ENCODE measurements at places on chromosomes 1 and 21. TPM values are rescaled to one million over a fixed set of nuclear protein-coding genes. Genes with fewer than 3 reads are reported as not detected.

DNA sequence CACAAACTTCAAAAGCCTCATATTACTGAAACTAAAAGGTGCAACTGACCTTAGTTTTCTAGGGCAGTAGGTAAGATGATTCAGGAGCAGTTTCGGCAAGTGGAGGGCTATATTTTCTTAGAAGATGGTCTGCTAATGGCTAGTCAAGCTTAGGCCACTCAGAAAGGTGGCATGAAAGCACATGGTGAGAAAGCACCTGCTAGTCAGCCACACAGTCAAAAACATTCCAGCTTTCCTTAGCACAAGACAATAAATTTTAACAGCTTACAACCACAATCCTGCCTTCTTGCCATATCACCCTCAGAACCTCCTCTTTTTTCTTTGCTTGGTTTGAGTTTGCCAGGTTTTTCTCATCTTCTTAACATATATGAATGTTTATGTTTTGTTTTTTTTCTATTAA, 81.1 kb upstream of the SLFNL1 start:
- no peak for DNase-seq

DNA sequence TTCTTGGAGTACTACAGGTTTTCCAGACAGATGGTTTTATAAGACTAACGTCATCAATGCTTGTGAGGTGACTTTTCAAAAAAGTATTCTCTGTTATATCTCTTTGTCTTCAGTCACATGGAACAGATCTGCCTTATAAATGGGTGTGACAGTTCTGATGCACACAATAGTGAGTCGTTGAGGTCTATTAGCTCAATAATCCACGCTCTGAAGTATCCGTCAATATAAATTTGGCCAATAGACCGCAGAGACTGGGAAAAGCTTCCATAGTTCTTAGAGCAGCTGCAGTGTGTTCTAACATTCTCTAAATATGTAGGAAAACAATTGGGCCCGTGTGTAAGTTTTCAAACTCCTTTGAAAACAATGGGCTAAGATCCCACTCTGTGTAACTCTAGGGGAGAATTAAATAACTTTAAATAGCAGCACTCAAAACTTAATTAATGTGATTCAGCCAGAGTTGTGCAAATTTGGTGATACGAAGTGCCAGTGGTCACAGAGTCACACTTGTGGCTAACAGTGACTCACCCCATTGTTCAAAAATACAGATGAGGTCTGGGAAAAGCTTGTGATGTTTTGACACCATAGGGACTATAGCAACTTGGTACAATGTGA, 316.0 kb downstream of the LMO4 start:
- DNase-seq = no peak

DNA sequence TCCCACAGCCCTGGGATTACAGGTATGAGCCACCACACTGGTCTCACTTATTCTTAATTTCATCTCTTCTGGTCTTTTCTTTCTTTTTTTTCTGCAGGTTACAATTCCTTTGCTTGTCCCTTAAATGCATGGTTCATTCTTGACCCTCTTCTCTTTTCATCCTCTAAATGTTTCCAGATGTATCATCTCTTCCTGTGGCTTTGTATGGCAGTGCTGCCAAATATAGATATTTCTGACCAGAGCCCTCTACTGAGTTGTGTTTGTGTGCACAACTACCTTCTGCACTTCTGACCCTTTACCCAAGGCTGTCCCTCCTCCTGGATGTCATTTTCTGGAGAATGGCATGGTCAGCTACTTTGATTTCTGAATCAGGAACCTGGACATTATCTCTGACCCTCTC, 32.5 kb downstream of the OLFML3 start:
- DNase-seq = no peak

GRCh38 chr21:21530680-21531079, 532.5 kb downstream of the NCAM2 start:
- DNase-seq = no peak

- no peak for DNase-seq
Measured at GRCh38 chr1:100413035-100413434, 60.7 kb downstream of the CDC14A start.

GRCh38 chr1:66571789-66572188, 37.8 kb downstream of the SGIP1 start:
- no peak for DNase-seq

DNA sequence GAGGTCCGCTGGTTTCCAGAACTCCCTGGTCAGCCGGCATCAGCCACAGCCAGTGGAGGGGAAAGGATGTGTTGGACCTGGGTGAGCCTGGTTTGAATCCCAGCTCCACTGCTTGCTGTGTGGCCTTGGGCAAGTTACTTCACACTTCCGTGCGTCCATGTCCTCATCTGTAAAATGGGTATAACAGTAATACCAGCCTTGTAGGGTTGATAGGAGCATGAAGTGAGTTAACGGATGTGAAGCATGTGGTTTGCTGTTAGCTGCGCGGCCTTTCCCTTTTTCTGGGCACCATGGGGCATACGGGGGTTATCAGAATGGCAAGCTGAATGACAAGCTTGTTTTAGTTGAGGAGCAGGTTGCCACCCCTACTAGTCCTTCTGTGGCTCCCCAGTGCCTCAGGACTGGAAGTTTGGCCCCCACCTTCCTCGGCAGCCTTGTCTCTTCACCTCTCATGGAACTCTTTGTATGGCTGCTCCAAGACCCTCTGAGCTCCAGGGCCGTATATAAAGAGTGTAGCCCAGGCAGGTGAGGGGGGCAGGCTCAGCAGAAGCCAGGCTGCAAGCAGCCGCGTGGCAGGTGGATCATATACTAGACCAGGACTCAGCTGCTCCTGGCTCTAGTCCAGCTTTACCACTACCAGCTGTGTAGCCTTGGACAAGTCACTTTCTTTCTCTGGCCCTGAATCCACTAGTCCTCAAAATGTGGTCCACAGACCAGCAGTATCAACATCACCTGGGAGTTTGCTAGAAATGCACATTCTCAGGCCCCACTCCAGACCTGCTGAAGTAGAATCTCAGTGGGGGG, 95.4 kb downstream of the LACTBL1 start:
- DNase-seq = no peak

GRCh38 chr1:203702130-203702577, 62.8 kb upstream of the LAX1 start:
- DNase-seq = no peak

- DNase-seq = no peak
Measured at GRCh38 chr1:203506858-203507626, 13.1 kb downstream of the OPTC start.

- DNase-seq = no peak
Measured at GRCh38 chr1:245197911-245198379, 43.2 kb downstream of the KIF26B start.

GRCh38 chr1:9770298-9770697, 53.5 kb downstream of the CLSTN1 start:
- peak; percentile 54 for DNase-seq

GRCh38 chr1:44740179-44740617, 561 bp downstream of the KIF2C start:
- DNase-seq = no peak

DNA sequence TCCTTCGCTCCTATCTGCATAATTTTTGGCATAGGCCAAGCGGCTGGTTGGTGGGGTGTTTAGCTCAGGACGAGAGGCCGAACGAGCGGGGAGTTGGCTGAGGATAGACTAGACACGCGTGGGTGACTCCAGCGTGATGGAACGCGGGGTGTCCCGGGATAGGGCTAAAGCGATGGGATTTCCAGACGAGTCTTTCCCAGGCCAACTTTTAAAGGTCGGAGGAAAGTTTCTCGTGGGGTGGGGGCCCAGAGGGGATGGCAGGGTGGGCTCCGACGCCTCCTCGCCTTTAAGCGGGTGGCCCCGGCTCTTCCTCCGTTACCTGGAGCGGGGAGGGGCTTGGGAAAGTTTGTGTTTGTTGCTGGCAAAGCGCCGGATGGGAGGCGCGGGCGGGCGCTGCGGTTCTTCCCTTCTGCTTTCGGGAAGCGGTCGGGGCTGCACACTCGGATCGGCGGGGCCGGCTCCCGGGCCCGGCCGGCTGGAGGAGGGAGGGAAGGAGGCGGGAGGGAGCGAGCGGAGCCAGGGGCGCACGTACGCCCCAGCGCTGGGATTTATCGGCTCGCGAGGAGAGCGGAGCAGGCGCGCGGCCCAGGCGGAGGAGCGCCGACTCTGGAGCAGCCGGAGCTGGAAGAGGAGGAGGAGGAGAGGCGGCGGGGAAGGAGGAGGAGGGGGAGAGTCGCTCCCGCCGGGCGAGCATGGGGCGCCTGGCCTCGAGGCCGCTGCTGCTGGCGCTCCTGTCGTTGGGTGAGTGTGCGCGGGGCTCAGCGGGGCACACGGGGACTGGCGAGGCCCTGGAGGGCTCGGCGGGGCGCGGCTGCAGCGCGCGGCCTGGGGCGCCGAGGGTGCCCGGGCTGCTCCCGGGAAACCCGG, at the start of gene PTGFRN:
Gene PTGFRN, plus strand, starts transcription at position 405 of the 867 bp plus-strand sequence. Its CDS starts 288 bp downstream, at position 693.
- DNase-seq = peak; percentile 75

DNA sequence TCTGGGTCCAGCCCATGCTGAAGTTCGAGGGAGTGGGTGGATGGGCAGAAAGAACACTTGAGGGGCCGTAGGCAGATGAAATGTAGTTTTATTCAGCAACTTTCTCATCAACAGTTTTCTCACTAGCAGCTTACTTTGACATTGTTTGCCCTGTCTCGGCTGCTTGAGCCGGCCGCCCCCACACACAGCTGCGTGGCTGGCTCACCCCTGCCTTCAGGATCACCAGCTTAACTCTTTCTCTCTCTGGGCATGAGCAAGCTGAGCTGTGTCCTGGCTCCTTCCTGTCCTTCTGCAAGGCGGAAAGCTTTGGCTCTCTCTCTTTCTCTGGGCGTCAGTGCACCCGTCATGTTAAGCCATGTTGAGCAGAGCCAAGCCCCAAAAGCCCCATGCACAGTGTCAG, 104.4 kb upstream of the GNG12 start:
- DNase-seq = no peak

DNA sequence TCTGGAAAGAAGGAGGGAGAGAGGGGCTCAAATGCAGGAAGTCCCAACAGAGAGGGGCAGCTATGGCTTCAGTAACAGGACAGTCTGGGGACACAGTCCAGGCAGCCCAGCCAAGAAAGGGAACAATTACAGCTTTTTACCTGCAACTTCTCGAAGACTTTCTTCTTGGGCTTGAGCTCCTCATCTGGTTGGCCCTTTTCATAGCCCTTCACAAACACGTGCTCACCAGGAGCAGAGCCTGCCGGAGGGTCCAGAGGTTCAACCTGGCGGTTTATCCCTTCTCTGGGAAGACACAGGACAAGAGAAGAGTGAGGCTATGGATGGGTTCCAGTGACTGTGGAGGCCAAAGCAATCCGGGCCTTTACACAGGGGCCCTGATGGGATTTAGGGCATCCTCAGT, 37.9 kb downstream of the YARS1 start:
- DNase-seq = no peak

DNA sequence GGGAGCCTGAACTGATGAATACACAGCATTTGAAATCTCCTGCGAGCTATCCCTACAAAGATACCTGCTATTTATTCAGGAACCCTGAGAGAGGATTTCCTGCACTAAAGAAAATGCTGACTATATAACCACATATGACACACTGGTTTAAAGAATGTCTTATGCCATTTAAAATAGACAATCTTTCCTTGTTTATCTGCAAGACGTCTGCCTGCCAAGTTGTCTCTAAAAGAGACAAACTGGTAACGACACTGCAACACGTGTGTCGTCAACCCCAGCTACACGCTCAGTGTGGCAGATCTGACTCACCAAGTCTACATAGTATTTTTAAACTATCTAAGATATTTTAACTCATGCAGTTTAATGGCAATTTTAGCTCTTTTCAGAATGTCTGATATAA, 42.7 kb downstream of the APP start:
- DNase-seq = no peak

DNA sequence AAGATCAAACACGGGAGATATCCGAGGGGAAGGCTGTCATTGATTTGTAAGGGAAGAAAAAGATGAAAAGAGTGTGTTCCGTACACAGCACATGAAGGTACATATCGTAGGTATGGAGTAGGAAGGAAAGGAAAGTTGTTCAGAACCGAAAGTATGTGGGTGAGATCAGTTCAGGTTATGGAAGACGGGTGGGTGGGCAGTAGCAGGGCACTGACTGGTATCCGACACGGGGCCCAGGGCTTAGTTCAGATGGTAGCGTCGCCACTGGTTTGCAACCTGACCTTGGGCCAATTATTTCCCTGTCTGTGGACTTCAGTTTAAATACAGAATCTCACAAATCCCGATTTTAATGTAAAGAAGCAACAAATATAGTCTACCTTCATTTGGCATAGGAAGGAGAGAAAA, 27.8 kb upstream of the A3GALT2 start:
- no peak for DNase-seq

GRCh38 chr1:167137332-167137781, 43.5 kb downstream of the STYXL2 start:
- no peak for DNase-seq

- no peak for DNase-seq
Measured at GRCh38 chr1:178484698-178485225, 12.0 kb downstream of the CLEC20A start.

DNA sequence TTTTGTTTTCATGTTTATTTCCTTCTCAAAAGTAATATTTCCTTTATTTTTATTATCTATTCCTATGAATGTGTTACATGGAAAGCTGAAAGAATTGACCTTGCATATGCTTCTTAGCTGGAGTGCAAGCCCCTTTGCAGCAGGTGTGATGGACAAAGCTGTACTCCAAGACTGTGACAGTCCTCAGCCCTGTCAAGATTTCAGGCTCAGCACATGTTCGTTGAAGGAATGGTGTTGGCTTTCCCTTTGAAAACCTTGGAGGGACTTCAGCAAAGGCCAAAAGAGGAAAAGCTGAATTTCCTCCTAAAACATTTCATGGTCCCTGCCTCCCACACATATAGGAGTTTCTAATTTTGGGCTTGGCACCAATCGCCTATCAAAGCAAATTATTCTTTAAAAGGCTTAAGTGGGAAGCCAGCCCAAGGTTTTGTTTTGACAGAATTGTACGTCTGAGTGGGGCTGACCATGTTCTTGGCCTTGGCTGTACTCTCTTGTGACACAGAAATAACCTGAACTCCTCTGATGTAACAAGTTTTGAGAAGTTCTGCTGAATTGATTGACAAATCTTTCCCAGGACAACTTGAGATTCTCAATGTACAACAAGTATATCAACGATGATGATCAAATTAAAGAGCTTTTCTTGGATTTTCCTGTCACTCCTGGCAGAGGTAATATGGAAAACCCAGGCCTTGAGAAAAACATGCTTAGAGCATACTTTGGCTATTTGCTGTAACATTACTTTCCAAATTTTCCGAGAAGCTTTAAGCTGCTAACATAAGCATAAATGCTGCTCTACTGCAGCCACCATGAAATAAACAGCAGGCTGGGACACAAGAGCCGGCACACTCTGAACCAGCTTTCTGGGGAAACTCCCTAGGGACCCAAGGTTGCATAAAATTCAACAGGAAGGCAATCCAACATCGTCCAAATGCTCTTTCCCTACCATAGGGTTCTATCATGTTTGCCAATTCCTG, 135.7 kb upstream of the ZNF648 start:
- no peak for DNase-seq

GRCh38 chr1:30447701-30448100, 275.7 kb downstream of the MATN1 start:
- no peak for DNase-seq

- DNase-seq = no peak
Measured at GRCh38 chr21:27802816-27803475, 836.1 kb upstream of the ADAMTS5 start.

SHCBP1L gene
- not detected for total RNA-seq

CLDN14 gene
- not detected for total RNA-seq

ADCY10 gene
- 0.13 TPM for total RNA-seq

IFFO2 gene
- total RNA-seq = 15.0 TPM

RSPH1 gene
- 7.8 TPM for total RNA-seq

GMEB1 gene
- 14.9 TPM for total RNA-seq

NUDT4B gene
- total RNA-seq = not detected

Measured in ureter (tissue), 1 donor.